ENCODE measurements at places on chromosomes 3 and 15. TPM values are rescaled to one million over a fixed set of nuclear protein-coding genes. Genes with fewer than 3 reads are reported as not detected.

ACKR2 gene
- 0.28 TPM for total RNA-seq

CRYGS gene
- 0.43 TPM for total RNA-seq

FAM107A gene
- total RNA-seq, result under 0.01 TPM

LSAMP gene
- 11.6 TPM for total RNA-seq

BCL2A1 gene
- total RNA-seq, result 2.7 TPM

RNU6-1 gene
- not detected for total RNA-seq

TMEM212 gene
- not detected for total RNA-seq

RLBP1 gene
- total RNA-seq, result not detected

STX19 gene
- total RNA-seq, result not detected

SGO1 gene
- 0.57 TPM for total RNA-seq

Data from smooth muscle cell of bladder (primary cell).